ENCODE measurements at places on chromosomes 16 and 17.

DNA sequence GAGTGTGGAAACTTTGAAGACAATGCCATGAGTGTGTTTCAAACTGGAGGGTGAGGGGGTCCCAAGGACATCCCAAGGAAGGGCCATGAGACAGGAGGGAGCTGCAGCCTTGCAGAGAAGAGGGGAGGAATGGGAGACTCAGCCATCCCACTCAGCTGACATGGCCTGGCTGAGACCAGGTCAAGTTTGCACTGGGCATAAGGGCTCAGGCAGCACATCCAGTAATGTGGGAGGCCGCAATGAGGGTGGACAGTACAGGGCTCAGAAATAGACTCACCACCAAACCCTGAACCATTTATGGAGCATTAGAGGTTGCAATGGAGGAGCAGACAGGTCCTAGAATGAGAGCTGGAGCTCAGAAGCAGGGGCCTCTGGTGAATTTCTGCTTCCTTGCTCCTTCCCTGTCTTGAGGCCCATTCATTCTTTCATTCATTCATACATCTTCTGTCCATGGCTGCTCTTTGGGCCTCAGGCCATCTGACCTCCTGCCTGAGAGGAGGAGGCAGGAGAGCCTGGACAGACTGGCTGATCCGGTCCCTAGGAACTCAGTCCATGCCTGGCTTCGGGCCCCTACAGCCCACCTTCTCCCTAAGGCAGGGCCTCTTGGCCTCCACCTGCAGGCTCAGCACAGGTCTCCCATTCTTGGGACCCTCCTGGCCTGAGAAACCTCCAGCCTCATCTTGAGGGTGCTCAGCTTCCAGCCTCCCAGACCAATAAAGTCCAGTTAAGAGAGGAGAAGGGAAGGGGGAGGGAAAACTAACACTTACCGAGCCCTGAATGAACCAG, 70.5 kb upstream of the CDH5 start:
- no peak for DNase-seq

DNA sequence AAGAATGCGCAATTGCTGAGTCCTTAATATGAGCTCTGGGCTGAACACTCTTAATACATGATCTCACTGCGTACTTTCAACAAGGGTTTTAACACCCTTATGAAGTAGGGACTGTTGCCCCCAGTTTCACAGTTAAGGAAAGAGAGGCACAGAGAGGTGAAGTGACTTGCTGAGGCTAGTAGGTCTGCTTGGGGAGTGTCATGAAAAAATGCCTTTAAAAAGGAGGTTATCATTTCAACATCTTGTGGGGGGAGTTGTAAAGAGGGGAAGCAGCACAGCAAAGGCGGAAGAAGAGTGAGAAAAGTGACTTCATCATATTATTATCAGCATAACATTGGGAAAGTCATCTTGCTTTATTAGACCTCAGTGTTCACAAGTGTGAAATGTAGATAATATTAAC, 2.1 kb downstream of the CCL4L2 start:
- no peak for DNase-seq

- no peak for DNase-seq
Observed at GRCh38 chr17:40344421-40345160, 19.9 kb downstream of the GJD3 start.

- DNase-seq: no peak
Observed at GRCh38 chr17:60941028-60941427, 263.4 kb downstream of the BCAS3 start.

DNA sequence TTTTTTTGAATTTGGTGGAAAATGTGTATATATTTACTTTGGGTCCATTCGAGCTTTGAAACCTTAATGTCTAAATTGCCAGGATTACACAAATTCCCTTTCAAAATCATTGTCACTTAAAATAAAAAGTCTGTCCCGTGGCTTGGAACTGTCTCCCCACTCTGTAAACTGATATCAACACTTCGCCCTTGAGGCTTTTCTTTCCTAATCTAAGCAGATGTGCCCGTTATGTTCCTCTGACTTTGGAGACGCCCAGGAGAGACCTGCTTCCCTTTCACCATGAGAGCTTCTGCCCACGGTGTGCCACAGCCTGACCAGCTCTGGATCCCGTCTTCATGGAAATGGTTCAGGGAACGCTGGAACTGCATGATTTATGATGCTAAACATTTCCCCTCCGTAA, 151.3 kb downstream of the C16orf95 start:
- no peak for DNase-seq

GRCh38 chr17:15349119-15349518, 7.7 kb upstream of the TEKT3 start:
- DNase-seq: no peak

DNA sequence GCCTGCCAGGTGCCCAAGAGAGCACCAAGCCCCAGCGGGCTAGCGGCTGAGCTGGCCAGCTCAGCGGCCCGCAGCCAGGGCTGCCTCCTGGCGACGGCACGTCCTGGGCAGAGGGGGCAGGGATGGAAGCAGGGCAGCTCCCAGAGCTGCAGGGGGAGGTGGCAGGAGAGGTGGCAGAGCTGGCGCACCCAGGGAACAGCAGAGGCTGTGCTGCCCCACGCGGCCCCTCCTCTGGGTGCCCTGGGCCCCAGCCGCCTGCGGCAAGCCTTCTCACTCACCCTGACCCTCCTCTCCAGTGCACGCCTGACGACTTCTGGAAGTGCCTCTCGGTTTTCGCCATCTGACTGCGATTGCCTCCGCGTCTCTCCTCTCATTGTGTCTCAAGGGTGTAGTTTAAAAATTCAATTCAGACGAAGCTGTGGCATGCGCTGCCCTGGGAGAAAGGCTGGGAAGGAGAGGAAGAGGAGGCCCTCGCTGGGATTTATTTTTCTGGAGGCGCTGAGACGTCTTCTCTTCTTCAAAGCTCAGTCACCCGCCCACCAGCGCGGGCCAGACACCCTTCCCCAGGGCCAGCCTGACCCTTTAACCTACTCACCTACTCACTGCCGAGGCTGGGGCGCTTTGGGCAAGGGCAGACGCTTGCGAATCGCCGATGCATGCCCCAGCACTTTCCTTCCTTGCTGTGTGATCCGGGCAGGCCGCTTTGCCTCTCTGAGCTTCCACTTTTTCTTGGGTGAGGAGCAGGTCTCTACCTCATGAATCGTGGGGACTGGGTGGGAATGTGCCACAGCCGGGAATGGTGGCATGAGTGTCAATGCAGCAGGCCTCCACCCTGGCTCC, 24.9 kb downstream of the GSE1 start:
- DNase-seq: no peak

DNA sequence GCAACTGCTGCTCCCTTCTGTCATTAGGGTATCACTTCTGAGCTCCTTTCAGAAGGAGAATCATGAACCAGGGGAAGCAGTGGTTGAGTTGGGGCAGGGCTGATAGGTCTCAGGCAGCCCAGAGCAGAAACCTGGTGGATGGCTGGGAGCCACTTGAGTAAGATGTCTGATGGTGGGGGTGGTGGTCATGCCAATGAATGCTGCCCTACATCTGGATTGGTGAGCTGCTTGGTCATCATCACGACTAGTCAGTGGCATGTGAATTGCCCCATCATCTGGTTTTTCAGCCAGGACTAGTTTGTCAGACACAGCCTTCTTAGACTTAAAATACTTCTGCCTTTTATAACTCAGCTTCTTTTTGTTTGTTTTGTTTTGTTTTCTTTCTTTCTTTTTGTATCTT, 2.6 kb downstream of the GID4 start:
- no peak for DNase-seq

GRCh38 chr16:82454152-82454551, 172.6 kb upstream of the CDH13 start:
- DNase-seq: no peak

DNA sequence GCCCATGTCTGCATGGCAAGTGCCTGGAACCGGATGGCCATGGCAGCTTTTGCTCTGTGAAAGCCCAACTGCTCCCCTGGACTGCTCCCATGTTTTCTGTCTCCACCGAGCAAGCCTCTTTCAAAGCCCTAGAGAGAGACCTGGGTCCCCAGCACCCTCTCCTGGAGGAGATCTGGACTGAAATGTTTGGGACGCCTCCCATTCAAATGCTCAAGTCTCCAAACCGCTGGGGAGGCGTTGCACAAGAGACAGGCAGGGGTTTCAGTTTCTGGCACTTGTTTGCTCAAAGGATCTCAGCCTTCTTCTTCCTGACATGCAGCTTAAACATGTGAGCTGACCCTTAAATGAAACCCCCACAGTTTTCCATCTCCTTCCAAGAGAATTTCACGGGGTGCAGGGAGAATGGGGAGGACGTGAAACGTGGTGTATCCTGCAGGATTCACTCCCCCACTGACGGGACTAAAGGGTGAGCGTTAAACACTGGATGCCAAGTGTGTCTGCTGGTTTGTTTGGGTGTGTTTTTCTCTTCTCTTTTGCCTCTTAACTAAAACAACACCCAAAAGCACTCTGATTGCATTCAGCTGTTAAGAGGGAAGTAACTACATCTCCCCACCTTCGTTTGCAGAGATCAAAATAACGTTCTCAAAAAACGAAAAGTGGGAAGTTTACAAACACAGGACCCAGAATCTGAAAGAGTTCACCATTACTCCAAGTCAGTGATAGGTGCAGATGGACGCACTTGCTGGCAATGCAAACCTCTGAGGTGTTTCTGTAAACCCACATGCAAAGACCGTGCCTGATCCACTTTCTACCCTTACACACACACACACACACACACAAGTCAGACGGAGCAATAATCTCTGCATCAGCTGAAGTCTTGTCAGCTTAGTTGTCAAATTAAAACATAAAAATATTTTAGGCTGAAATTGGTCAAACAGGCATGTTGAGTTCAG, 256.9 kb downstream of the C16orf95 start:
- DNase-seq: no peak
